ENCODE measurements at places on chromosomes 11 and 22. TPM values are rescaled to one million over a fixed set of nuclear protein-coding genes. Genes with fewer than 3 reads are reported as not detected.

ZC3H12C gene
- total RNA-seq: 15.0 TPM

CKAP5 gene
- total RNA-seq: 74.0 TPM

CCDC73 gene
- not detected for total RNA-seq

MUC5B gene
- not detected for total RNA-seq

MRGPRX4 gene
- total RNA-seq: not detected

IFITM2 gene
- total RNA-seq: 41.9 TPM

PNPLA5 gene
- not detected for total RNA-seq

TYR gene
- total RNA-seq: not detected

PARVA gene
- total RNA-seq: 17.6 TPM

FOLR3 gene
- total RNA-seq: not detected

PATE2 gene
- not detected for total RNA-seq

OTOG gene
- total RNA-seq: not detected

MPPED2 gene
- total RNA-seq: 0.32 TPM

LRRC74B gene
- not detected for total RNA-seq
